CD4-positive, alpha-beta T cell treated with Interleukin-17A for 4 hours (primary cell): ENCODE measurements at places on chromosomes 2 and 18.

GRCh38 chr2:64410671-64411070, 43.3 kb upstream of the LGALSL start:
- no peak for DNase-seq

DNA sequence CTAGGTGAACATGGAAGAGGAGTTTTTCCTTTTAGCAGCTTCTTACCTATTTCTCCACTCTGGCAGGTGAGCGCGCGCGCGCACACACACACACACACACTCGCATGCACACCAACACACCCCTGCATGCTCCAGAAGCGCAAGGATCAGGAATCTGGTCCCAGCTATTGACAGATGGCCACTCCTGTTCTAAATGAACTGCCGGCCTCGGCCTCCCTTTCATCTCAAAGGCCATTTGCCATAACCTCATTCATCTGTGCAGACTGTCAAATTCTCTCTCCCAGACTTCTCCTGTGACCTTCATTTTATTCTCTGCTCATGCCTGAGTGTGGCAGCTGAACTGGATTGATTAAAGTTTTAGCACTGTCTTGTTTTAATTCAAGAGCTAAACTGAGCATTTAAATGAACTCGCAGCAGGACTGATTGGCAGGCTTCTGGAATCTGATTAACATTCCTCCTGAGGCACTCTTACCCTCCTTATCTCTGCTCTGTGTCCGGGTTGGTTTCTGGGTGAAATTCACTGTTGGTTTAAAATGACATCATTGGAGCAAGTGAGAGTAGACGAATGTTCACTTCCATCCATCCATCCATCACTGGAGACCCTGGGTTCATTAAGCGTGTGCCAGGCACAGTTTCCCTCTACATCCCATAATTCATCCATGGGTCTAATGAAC, 58.8 kb downstream of the FECH start:
- no peak for DNase-seq

GRCh38 chr2:50097148-50097547, 934.8 kb downstream of the NRXN1 start:
- no peak for DNase-seq

DNA sequence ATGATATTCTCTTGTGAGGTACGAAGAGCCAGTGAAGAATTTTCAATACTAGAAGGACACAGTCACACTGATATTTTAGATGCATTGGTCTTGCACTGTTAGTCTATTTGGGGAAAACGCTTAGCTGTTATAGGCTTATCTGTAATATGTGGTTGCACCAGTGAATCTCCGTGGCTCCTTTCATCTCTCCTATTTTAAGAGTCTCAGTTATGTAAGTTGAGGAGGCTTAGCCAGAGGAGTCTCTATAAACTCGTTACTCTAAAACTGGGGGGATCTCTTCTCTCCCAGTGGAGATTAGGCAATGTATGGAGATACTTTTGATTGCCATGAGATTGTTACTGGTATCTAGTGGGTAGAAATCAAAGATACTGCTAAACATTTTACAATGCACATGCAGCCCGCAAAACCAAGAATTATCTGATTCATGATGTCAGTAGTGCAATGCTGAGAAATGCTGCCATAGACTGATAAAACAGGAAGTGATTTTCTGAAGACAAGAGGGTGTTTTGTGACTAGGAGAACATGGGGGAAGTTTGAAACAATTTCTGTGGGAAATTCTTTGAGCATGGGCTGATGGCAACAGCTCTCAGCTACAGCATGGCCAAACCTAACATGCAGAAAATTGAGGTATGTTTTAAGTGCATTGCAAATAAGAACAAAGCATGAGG, 339.1 kb downstream of the SOX11 start:
- DNase-seq: no peak

DNA sequence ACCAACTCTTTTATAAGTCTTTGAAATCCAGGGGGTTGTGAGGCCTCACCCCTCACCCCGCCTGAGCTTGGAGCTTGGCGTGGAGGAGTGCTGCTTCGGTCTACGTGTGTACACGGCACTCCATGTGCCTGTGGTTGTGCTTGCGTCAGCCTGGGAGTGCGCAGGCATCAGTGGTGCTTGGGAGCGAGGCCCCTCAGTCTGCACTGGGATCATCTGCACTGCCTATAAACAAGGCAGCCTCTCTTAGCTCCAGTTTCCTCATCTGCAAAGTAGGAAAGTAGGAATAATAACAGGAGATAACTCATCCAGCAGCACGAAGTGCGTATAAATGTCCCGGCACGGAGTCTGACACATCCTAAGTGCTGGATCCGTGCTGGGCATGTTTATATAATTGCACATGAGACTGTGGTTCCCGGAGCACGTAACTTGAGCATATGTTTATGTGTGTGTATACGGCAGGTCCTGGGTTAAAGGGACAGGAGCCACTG, 1.2 kb downstream of the GYPC start:
- DNase-seq: peak; percentile 51

DNA sequence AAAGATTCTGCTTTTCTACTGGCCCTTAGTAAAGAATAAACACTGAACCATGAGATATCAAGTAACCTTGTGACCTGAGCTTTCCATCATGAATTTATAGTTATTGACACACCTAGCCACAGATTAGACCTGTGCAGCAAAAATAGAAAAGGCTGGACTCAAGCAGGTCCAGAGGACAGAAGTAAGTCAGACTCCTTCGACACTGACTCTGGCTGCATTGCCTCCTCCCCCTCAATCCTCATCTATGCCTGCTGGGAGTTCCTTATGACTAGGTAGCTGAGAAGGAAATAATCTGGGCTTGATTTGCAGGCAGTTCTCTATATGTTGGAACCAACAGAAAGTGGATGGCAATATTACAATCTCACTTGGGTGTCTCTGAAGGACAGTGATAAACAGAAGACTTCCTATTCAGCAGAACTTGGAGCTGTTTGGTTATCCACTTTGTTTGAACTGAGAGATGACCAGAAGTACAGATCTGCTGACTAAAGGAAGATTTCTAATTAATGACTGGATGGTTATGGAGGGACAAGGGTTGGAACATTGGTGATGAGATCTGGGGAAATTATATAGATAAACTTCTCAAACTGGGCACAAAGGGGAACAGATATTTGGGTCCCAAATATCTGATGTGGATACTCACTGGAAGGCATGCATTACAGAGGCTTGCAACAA, 39.4 kb downstream of the ARID5A start:
- no peak for DNase-seq

- DNase-seq: peak; percentile 74
These were observed 480 bp downstream of the DSEL start for GRCh38 chr18:67515942-67516538.

DNA sequence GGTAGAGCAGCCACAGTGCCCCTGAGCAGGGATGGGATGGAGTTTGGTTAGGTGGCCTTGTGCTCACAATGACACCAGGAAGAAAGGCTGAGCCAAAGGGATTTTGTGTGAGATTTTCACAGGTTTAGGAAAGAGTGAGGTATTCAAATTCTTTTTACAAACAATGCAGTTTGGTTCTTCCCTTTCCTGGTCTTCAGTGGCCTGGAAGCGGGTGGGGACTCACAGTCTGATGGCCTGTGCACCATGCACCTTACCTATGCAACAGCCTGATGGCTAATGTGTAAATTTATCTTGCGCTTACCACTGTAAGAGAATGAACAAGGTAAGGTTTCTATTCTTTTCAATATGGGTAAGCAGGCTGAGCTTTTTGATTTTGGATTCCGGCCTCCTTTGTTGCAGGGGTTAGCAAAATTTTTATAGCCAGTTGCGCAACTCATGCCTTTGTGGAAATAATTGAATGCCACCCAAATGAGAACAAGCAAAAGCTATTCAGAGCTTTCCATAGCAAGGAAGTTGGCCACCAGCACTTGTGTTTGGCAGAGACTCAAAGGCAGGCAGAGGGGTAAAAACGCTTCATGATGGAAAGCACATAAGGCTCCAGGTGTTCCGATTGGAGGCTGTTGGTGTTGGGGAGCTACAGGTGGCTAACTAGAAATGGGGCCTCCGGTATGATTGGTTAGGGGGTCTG, 23.8 kb upstream of the IL1R2 start:
- DNase-seq: no peak

GRCh38 chr18:44807766-44808165, 127.1 kb downstream of the SETBP1 start:
- no peak for DNase-seq

DNA sequence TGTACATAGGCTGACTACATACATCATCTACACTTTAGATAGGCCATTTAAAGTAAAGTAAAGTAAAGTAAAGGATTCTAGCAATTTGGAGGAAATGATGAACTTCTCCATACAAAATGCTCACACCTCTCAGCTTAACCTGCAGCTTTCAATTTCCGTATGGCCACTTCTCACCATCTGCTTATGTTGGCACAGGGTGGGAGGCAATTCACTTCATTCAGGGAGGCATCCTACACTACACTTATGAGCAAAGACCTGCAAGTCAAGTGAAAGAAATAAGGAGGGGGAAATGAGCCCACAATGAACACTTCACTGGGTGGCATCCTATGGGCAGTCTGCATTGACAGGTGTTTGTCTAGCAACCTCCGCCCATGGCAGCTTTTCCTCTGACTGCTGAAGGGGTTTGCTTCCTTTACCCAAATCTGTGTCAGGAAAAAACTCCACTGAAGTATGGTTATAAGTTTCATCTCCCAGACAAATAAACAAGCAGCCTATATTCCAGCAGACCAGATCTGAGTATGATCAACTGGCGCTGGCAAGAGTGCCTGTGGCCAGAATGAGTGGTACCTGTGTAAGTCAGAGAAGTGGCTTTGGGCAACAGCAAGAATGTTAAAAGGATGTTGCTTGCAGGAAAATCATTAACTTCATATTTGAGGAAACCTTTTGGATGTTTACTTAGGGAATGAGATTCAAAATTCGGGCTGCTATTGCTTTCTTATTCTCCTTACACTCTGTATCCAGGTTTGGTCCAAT, 449.1 kb downstream of the TGIF1 start:
- no peak for DNase-seq

- no peak for DNase-seq
These were observed 856 bp downstream of the ACAA2 start for GRCh38 chr18:49812286-49813068.

DNA sequence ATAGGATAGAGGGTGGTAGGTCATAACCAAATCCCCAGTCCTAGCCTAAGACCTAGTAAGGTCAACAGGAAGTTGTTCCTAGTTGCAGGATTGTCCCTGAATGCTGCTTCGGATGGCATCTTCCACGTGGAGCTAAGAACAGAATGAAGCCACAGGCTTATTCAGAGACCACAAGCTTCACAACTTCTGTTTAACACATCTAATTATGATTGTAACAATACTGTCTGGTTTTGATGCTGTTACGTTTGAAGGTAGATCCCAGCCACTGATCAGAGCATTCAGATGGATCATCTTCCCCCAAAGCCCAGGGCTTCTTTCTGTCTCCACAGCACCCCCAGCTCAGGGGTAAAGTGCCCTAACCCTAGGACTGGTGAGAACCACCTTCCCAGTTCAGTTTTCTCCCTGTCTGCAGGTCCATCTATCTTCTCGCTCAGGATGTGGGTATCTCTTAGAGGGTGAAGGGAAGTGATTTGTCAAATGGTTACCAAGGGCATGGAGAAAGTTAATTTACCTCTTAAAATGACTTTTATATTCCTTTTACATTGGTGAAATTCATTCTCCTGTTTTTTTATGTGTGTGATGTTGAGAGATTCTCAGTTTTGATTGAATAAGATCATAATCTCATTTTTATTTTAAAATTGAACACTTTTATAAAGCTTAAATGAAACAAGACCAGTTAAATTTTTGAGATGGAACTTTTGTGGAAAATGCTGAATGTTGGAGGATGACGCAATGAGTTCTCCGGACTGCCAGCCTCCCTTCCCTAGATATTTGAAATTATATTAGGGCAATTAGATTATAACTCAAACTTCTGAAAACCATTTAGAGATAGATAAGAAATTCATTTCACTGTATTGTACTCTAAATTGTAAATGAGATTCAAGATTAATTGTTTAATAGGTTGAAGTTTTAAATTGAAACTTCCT, 66.5 kb downstream of the RHBDD1 start:
- DNase-seq: no peak

DNA sequence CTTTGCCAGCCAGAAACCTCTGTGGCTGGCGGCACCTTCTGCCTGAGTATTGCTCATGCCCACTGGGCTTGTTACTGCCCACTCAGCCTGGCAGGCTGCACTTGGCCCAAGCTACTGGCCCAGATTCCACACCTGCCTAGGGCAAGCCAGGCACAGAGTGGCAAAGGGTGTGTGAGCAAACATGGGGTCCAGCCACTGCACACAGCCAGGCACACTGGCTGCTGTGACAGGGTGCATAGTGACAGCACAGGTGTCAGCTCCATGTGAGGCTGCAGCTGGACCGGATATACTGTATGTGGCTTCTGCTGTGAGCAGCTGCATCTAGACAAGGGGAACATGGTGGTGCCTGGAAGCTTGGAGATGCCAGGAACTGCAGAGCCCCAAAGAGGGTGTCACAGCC, 113.9 kb downstream of the COPS8 start:
- DNase-seq: no peak

- no peak for DNase-seq
These were observed 59.5 kb downstream of the R3HDM1 start for GRCh38 chr2:135590619-135591260.

- DNase-seq: no peak
These were observed 113.0 kb downstream of the EFEMP1 start for GRCh38 chr2:55810622-55811020.

DNA sequence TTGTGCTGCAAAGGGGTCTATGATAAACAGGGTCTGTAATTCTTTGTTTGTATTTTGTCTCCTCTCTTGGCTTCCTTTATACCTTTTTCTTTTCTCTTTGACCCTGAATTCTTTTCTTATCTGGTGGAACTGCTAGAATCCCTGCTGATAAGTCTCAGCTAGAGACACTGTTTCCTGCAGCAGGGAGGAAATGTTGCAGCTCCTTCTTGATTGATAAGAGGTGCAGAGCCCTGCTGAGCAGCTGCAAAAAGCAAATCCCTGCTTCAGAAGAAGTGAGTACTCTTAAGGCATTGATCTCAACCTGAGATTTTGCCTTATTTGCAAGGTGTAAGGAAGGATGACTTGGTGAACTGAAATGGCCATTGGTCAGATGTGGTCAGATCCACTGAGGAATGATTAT, 167.8 kb downstream of the NUP35 start:
- DNase-seq: no peak

- no peak for DNase-seq
These were observed 71.1 kb upstream of the DSC1 start for GRCh38 chr18:31233621-31234275.

DNA sequence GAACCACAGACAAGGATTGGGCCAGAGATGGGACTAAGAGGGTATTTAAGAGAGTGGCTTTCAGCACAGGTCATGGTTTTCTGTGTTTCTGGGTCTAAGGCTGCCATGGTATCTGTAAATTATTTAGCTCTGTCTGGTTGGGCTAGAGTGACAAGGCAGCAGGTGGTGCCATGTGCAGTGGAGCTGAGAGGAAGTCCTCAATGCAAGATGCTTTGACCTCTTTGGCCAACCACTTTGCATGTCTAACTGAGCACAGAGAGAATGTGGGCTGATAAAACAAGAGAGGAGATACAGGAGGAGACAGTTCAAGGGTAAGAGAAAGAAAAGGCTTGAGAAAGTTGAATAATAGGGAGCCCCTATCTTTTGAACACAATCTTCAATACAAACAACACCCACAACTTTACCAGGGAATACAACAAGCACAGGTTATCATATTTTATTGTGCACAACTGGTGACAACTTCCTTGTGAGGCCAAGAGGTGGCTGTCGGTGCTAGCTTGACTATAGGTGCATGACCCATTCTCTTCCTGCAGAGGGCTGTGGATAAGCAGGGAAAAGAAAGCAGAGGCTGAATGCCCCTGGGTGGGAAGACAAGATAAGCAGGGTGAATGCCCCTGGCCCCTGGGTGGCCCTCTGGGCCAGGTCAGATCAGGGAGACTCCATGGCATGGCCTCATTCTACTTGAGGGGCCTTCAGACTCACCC, 12.3 kb downstream of the FLACC1 start:
- DNase-seq: no peak
